ENCODE measurements at places on chromosomes 12 and 14.

DNA sequence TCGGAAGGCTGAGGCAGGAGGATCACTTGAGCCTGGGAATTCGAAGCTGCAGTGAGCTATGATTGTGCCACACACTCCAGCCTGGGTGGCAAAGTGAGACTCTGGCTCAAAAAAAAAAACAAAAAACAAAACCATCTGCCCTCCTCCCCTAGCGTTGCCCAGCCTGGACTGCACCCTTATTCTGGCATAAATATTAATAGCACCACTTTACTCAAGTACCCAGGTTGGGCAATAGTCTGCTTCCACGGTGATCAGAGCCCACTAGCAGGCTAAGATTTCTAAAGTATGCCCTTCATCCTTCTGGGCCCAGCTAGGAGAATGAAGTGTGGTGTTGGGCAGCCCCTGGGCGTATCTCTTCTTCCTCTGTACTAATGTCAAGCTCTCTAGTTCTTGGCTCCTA is 33.3 kb downstream of the KCTD10 start:
- no peak for DNase-seq

DNA sequence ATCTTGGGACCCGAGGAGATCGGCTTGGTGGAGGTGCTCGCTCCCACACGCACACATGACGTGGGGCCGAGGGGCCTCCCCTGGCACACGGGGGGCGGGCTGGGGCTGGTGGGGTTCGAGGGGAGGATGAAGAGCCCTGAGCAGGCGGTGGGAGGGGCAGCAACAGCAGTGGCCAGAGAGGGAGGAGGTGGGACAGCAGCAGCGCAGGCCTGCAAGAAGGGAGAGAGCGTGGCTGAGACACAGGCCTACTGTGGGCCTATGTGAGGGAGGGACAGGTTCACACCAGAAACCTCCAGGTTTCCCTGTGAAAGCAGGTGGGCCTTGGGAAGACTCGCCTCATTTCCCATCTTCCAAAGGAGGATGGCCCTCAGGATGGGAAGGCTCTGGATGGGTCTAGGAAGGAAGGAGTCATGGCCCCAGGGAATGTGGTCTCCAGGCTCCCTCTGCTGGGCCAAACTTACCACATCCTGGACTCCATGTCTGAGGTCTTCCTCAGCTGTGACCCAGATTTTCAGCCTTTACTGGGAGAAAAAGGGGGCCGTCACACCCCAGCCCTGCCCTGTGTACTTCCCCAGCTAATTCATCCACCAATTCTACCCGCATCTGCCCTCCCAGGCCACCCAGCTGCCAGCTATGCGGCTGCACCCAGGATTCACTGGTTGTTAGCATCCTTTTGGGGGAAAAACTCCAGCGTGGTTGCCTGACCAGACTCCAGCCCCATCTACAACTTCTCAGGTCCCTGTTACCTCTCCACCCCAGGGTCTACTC is 2.8 kb downstream of the PIANP start:
- DNase-seq = peak; percentile 88

- no peak for DNase-seq
These were observed 169.2 kb upstream of the HMGA2 start for GRCh38 chr12:65655074-65655493.

- DNase-seq = no peak
These were observed 74.8 kb downstream of the IFNG-AS1 start for GRCh38 chr12:68063900-68064590.

GRCh38 chr12:102043928-102044327 is 17.9 kb downstream of the WASHC3 start:
- no peak for DNase-seq

GRCh38 chr12:52789637-52790426 is 6.1 kb downstream of the KRT3 start:
- DNase-seq = no peak

DNA sequence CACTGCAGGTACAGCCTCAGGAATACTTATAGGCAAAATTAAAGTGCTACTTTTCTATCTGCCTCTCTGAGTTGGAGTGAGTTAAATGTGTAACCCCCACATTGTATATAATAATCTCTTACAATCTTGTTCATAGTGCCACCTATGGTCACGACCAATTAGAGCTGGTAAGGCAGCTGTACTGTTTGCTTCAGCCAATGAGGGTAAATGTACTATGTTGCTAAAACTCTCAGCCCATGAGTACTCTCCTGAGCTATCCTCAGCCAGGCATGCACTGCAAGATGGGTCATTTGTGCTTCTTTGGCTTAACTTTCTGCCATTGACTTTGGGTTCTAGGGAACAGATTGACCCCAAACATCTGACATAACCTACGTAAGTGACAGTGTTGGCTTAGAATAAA is 15.0 kb upstream of the MDM2 start:
- peak; percentile 75 for DNase-seq

DNA sequence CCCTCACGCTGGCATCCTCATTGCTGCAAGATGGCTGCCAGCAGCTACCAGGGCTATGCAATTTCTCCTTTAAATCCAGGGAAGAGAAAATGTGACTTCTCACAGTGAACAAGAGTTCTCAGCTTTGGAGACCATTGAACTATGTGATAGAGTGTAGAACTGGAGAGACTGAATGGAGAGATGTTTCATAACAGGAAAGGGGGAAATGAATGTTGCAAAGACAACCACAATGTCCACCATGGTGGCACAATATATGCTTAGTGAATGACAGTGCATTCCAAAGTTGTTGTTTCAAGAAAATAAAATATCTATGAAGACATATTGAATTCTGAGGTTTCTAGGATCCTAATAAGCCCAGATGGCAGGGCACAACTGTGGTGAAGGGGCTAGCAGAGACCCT is 13.2 kb upstream of the COCH start:
- DNase-seq = no peak

DNA sequence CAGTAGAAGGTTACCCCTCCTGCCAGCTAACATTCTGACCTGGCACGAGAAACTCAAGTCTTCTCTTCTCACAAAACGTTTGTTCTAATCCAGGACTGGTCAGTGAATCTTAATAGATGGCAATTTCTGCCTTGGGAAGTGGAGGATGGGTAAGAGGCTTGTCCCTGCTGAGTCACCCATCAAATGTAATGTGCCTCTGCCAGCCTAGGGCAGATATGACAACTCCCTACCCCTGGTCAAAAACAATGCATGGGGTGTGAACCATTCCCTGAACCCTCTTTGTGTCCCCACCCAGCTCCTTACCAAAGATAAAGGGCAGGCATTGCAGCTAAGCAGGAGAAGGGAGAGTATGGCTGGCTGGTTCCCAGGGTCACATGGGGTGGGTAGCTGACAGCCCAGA is 1052.9 kb downstream of the GALC start:
- no peak for DNase-seq

- no peak for DNase-seq
These were observed 433.9 kb downstream of the EGLN3 start for GRCh38 chr14:33516898-33517436.

- no peak for DNase-seq
These were observed 253.1 kb downstream of the CCDC91 start for GRCh38 chr12:28443337-28443736.

- DNase-seq = no peak
These were observed 54.6 kb upstream of the CCDC175 start for GRCh38 chr14:59631237-59631636.

GRCh38 chr12:100826323-100826722 is 31.7 kb downstream of the ANO4 start:
- no peak for DNase-seq

Data from HTR-8/SVneo (cell line).